ENCODE measurements at places on chromosomes 4 and X.

- DNase-seq, result no peak
Measured at GRCh38 chrX:9676306-9676705, 89.3 kb downstream of the GPR143 start.

- no peak for DNase-seq
Measured at GRCh38 chr4:123568936-123569335, 172.3 kb downstream of the SPRY1 start.

DNA sequence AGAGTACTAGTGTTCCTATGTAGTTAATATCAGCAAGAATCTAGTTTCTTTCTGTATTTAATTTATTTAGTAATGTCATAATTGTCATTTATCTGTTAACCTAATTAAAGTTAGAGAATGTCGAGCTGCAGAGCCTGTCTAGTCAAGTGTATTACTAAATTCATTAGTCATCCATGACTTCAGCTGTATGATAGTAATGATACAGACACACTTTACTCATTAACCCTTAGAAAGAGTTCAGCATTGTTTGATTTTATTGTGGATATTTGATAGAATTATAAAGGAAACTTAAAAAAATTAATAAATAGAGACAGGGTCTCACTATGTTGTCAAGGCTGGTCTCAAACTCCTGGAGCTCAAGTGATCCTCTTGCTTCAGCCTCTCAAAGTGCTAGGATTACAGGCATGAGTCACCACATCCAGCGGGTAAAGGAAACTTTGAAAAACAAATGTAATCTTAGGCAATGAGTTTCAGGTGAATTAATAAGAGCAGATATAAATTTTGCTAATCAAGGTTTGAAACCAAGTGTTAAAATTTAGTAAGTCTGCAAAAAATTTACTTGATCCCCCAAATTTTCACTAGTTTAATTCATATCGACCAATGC is 110.6 kb downstream of the ANK2 start:
- no peak for DNase-seq

DNA sequence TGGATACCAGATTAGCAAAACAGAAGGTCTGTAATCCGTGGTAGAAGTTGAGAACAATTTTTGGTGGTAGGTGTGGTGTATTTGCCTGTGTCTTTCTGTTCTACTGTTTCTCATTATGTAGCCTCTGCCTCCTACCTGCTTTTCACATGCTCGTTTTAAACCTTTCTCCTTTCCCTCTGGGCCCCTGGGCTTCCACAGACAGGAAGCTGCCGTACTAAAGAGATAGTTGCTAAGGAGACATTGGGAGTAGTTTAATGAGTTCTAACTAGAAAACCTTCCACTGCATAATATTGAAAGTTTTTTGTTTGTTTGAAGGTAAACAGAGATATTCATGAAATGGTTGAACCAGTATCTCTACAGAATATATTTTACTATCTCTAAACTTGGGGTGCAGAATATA is 107.8 kb downstream of the STOX2 start:
- no peak for DNase-seq

GRCh38 chr4:44118971-44119680 is 329.5 kb downstream of the KCTD8 start:
- DNase-seq, result no peak

- no peak for DNase-seq
Measured at GRCh38 chr4:57168982-57169381, 58.8 kb upstream of the IGFBP7 start.

GRCh38 chr4:138099385-138099784 is 142.8 kb downstream of the SLC7A11 start:
- no peak for DNase-seq

DNA sequence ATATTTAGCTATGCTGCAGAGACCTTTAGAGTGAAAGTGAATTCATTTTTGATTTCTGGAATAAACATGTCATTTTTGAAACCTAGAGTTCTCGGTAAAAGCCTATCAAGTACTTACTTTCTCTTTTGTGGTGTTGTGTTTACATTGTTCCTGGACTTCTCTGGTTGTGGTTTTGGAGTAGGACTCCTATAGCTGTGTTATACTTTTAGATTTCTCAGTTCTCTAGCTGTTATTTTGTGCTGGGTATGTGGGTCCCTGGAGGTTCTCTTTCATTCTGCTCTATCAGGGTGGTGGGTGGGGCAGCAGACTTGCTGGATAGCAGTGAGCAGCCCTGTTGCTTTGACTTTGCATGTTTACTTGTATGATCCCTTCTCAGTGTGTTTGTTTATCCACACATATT is 25.6 kb upstream of the MSMO1 start:
- no peak for DNase-seq

DNA sequence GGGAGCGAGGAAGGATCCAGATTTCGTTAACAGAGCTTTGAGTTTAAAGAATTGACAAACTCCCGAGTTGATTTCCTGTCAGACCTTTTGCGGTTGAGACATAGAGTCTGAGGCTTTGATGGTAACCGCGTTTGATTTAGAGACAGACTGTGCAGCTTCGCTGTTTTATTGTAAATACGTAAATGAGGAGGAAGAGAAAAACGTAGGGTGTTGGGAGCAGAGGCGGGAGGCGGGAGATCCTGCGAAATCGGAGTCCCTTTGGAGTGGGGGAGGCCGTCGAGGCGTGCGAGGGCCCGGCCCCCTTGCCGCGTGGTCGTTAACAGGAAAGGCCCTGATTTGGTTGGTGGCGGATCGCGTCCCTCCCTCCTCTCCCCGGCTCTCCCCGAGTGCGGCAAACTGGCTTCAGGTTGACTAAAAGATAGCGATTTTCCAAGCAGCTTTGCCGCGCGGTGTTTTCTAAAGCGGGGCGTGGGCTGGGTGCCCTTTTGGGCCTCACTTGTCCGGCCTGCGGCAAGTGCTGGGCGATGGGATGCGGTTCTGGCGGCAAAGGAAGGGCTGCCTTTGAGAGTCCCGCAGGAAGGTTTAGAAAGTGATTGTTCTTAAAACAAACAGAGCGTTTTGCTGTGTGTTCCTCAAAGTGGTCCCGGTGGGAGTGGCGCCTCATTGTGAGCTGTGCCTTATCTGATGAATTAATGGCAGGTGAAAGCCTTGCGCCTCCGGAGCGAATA is 857 bp downstream of the SCML1 start:
- peak; percentile 3 for DNase-seq

DNA sequence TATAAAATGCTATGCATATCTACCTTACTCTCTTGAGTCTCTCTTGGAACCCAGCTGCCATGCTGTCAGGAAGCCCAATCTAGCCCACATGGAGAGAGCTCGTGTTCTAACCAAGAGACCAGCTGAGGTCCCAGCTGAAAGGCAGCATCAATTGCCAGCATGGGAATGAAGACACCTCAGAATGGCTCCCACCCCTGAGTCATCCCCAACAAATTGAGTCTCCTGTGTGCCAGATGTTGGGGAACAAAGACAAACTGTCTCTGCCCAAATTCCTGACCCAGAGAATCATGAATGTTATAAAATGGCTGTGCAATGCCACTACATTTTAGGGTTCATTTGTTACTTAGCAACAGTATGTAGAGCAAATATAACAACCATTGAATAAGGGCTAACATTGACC is 105.2 kb upstream of the STX18 start:
- DNase-seq, result no peak

DNA sequence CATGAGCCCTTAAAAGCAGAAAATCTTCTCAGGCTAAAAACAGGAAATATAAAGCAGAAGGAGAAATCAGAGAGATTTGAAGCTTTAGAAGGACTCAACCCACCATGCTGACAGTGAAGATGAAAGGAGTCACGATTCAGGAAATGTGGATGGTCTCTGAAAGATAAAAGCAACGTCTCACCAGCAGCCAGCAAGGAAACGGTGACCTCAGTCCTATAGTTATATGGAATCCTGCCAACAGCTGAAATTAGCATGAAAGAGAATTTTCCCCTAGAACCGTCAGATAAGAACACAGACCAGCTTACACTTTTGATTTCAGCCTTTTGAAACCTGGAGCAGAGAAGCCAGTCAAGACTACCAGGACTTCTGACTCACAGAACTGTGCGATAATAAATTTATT is 715.7 kb upstream of the HTR2C start:
- DNase-seq, result no peak

- peak; percentile 63 for DNase-seq
Measured at GRCh38 chr4:1579001-1579900, 104.9 kb downstream of the FAM53A start.

- DNase-seq, result no peak
Measured at GRCh38 chr4:87949961-87950360, 25.6 kb upstream of the SPP1 start.

DNA sequence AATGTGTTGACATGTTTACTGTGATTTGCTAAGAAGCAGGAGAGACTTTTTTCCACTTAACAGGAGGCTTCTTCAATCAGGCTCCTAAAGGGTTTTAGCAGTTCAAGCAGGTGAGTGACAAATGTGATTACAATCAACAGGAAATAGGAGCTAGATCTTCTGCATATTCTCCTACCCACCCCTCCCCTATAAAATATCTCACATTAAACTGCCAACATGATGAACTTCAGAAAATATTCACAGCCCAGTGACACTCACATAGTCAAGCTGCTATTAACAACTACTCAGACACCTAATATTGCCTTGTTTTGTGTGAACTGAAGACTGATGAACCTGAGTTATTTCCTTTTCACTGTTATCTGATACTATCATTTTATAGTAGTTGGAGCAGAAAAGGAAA is 55.9 kb upstream of the ANTXR2 start:
- no peak for DNase-seq

GRCh38 chrX:13142891-13143290 is 98.5 kb upstream of the FAM9C start:
- no peak for DNase-seq

GRCh38 chr4:113502476-113502875 is 259.1 kb downstream of the CAMK2D start:
- DNase-seq, result no peak

- no peak for DNase-seq
Measured at GRCh38 chr4:86938771-86939520, 4.1 kb downstream of the AFF1 start.

GRCh38 chr4:91171217-91171616 is 1044.0 kb downstream of the CCSER1 start:
- no peak for DNase-seq

DNA sequence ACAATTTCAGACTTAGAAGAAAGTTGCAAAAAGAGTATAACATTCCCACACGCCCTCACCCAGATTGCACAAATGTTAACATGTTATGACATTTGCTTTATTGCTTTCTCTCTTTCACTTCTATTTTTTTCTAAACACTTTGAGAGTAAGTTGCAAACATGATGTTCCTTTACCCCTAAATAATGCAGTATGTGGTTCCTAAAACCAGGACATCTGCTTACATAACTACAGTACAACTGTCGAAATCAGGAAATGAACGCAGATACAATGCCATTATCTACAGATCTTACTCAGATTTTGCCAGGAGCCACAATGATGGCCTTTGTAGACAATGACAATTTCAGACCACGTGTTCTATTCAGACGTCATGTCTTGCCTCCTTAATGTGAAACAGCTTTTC is 22.4 kb downstream of the SH3TC1 start:
- no peak for DNase-seq

DNA sequence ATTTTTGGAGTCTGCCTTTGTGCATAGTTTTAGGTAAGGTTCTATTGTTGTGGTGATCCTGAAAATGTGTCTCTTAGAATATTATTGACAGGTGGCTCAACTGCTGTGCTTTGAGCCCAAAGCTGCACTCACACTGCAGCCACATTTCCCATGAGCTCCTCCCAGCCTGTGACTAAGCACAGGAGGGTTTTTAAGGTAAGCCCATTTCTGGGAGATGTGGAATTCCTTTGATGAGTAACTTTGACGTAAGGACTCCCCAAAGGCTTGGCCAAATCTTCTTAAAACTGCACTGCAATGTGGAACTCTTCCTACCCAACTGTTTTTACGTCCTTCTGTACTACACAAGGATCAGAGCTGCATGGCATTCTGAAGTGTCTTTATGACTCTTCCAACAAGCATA is 20.0 kb upstream of the TMPRSS11A start:
- DNase-seq, result no peak

DNA sequence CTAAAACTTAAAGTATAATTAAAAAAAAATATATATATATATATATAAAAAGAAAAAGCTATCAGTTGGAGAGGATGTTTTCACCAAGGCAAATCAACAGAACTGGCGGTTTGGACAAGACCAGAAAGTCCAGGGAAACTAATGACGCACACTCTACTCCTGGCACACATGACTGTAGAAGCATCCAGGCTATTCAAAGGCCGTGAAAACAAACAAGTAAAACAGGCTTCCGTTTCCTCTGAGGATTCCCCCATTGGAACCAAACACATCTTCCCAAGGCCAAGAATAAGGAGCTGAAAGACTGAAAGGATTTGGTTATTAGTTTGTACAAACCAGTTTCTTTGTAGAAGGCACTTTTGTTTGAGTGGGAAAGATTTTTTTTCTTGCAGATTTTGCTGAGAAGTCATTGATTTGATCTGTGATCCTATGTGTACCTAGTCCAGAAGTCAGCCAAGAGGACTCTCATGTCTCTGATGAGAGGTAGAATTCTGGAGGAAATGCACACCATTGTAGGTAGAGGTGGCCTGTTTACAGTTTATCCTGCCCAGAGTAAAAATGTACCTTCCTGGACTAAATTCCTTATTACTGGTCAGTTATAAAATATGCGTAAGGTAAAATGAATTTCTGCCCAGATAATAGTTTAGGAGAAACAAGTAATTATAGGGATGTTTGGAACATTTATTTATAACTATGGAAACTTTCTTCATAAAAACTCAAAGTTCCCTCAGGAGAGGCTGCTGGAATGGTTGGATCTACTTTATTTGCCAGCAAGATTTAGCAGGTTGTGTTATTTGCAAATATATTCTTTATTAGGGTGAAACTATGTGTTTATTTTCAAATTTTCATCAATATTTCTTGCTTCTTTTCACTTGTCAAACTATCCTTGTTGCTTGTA is 66.5 kb downstream of the DMP1 start:
- no peak for DNase-seq

- no peak for DNase-seq
Measured at GRCh38 chr4:9845791-9846493, 64.5 kb downstream of the DRD5 start.

DNA sequence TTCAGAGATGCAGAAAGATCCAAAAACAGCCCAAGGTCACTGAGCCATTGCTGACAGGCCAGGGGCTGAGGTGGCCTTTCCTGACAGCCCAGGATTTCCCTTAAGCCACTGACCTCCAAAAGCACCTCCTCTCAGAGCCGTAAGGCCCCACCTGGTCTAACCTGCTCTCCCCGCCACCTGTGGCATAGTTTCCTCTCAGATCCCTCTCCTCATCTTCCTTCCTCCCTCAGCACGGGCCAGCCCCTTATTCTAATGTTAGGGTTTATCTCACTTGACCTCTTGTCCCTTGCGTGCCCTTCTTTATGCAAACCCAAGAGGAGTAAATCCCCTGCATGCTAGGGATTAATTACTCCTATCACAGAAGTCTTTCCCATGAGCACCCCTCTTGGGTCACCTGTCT is 113.0 kb downstream of the RBM47 start:
- no peak for DNase-seq

- DNase-seq, result no peak
Measured at GRCh38 chr4:81491943-81492342, 20.2 kb upstream of the RASGEF1B start.

DNA sequence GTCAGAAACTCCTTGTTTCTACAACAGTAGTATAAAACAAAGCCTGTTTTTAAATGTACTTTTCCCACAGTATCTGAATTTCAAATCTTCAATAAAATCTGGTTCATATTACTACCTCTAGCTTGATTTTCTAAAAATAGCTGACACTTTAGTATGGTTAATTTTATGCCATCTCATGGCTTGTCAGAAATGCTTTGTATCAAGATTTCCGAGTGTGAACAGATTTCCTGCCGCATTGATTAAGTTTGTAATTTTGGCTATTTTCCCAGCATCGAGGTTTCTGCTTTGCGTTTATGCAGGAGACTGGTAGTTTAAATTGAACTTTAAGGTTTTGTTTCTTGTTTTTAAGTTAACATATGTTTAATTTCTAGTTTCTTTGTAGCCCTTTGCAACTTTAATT is 44.2 kb downstream of the CLCN3 start:
- DNase-seq, result no peak
